ENCODE measurements at places on chromosomes 7 and 10.

DNA sequence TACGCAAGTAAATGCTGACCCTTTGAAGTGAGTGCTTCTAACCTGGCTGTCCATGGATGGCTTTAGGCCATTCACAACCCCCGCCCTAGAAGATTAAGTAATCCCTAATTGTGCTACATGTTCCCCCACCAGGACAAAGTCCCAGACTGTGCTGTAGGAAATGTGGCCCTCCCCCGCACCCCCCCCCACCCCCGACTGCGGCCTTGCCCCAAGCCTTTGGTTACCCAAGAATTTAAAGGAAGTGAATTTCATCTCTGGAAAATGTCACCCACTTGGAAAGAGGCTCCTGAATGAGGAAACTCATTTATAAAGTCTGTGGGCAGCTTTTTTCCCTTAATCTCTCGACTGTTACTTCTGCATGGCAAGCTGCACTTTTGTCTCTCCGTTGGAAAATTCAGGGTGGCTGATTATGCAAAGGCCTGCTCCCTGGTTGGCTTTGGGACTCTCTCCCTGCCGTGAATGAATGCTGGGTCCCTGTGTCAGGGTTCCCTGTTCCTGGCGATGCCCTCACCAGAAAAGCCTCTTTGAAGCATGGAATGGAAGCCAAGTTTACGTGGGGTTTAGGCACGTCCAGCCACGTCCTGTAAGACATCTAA lies 31.4 kb upstream of the AQP1 start:
- ATAC-seq: no peak

- ATAC-seq: no peak
Measured at GRCh38 chr10:121683816-121684215, 85.6 kb upstream of the FGFR2 start.

DNA sequence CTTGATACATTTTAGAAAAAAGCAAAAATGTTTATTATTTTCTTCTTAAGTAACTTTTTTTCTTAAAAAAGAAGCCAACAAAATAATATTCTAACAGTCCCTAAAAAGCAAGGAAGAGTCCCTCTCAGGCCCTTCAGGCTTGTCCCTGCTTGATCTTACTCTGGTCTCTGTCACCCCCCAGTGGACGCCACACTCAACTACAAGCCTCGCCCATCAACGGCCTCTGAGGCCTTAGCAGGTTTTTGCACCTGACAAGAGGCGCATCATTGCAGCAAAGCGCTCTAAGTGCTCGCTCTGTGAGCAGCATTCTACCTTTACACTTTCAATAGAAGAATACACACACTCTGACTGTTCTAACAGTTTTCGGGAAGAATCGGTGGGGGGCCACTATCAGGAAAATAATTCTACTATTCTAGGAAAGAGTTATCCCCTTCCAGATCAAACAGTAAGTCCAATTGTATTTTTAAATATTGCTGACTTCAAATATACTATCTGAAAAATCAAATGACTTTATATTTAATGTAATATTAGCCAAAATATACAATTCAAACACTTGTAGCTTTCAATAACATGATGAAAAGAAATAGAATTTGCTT lies 139.2 kb downstream of the USP6NL start:
- peak; percentile 74 for ATAC-seq

DNA sequence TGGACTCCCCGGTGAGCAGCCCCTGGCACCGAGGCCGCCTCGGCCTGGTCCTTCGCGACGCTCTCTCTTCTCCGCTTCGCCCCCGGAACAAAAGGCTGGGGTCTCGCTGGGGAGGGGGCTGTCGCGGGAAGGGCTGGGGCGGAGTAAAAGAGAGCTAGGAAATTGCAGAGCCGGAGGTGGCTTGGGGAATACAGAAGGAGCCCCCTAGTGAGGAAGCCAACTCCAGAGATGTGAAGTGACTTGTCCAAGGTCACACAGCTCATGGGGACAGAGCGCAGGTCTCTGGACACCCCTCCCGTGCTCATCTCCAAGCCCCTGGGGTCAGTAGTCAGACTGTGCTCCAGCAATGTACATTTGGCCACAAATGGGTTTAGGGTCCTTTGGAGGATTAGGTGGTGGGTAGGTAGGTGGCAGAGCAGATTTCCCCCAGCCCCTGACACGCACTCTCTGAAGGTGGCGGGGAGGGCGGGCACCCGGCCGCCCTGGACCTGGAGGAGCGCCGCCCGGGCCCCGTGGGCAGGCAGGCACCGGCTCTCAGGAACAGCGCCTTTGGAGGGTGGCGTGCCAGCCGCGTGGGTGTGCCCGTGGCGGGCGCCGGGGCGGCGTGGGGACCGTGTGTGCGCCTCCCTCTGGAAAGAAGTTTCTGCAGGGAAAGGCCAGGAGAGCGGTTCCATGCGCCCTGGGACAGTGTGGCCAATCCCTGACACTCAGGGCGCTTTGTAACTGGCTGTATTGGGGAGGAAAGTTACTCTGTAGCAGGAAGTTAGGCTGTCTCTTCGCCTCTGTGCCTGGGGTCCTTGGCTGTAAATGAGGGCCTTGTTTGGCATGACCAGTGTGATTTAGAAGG lies 910 bp downstream of the WIPF3 start:
- no peak for ATAC-seq

DNA sequence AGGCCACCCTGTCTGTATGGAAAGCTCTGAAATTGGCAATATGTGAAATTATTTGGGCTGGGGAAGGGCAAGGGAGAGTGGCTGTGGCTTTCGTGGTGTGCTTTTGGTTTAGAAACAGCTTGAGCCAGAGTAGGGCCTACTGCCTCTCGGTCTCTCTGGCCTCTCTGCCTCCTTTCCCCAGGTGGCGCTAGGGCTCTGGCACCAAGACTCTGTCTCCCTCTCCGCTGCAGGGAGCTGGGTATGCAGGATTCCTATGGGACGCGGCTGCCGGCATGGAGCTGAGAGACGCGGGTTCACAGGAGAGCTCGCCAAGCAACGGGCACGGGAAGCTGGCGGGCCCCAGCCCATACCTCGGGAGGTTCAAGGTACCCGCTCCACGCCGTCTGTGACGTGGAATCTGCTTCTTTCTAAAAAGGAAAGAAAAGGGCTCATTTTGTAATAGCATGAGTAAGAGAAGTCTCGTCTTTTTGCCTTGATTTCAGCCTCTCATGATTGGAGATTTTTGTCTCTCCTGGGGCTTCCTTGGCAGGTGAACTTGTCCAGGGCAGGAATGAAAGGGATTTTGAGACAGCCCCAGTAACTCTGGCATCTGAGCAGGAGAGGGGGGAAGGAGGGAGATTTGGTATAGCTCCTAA lies 105.1 kb upstream of the ANLN start:
- no peak for ATAC-seq

DNA sequence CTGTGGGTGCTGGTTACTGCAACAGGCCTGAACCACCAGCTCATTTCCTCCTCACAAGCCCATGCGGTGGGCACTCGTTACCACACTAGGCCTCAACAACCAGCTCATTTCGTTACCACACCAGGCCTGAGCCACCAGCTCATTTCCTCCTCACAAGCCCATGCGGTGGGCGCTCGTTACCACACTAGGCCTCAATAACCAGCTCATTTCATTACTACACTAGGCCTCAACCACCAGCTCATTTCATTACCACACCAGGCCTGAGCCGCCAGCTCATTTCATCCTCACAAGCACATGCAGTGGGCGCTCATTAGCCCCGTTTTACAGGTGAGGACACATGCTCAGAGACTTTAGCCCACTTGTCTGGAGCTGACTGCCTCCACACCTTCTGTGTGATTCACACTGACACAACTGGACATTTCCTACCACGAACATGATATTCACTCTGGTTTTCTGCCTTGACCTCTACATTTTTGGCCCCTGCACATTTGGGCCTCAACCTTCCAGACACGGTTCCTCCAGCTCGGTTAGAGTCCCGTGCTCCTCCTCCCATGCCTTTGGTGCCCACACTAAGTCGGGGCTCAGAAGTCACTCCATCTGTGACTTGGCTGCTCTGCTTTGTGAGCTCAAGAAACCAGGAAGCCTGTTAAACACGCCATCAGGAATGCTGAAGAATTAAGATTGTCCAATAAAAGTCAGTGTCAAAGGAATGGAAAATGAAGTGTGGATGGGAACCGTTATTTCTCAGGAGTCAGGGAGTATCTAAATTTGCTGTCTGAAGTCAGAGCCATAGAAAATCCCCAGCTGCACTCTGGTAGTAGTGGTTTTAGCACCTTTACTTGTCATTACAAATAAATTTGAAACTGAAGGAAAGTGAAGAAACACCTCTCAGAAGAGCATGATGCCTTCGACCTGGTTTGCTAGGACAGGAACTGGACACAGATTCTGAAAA lies 55.8 kb upstream of the LANCL2 start:
- peak; percentile 90 for ATAC-seq

DNA sequence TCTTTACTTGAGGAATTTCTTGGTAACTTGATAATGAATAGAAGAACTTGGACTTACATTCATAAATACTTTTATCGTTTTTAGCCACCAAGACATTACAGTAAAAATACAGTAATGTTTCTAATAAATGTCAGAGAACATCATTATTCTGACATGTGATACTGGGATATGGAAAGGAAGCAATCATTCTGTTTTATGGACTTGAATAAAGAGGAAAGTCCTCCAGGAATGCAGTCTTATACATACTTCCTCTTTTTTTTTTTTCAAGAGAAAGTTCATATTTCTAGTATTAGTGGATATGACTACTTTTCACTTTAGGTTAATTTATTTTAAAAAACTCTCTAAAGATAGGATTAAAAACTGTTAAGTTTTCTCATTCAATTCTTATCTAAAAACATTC lies 220.0 kb upstream of the SEMA3C start:
- ATAC-seq: no peak

DNA sequence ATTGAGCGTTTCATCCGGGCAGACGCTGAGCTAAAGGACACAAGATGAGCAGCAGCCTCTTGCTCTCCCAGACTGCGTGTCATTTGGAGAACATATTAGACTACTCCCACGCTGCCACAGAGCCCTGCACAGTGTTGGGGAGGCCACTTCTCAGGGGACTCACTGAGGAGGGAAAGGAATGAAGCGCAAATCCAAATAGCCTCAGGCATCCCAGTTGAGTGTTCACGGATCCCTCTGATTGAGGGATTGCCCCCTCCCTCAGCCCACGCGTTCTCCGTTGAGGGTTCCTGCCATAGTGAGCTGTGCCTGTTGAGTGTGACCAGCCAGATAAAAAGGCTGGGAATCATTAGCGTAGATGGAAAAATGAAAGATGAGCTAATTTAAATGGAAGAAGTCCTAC lies 563.4 kb downstream of the ACTR3B start:
- ATAC-seq: no peak

- ATAC-seq: no peak
Measured at GRCh38 chr7:16028636-16029035, 342.2 kb upstream of the MEOX2 start.

DNA sequence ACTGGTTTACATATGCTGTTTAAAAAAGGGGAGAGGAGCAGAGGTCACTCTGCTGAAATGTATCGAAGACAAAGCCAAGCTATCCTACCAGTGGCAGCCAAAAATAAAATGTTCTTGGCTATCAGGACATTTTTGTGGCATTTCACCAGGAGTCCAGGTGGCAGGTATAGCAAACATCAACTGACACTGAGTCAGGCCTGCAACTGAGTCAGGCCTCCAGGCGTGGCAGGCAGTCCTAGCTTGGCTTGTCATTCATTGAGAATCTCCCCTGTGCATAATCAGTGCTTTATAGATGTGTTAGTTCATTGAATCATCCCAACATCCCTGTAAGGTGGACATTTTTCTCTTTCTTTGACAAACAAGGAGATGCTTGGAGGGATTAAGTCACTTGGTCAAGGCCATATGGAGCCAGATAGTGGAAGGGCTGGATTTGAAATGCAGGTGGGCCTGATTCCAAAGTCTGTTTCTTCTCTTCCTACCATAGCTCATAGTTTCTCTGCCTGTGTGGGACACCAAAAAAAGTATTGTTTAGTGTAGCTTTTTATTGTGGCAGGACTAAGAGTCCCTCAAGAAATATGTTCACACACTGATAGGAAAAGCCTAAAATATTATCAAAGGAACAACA lies 4.3 kb downstream of the DYNC1I1 start:
- no peak for ATAC-seq

- no peak for ATAC-seq
Measured at GRCh38 chr7:45073031-45073785, 15.6 kb downstream of the NACAD start.

GRCh38 chr7:130091999-130092398 lies 21.7 kb downstream of the KLHDC10 start:
- ATAC-seq: no peak

- no peak for ATAC-seq
Measured at GRCh38 chr10:78868861-78869260, 199.9 kb upstream of the ZMIZ1 start.

- no peak for ATAC-seq
Measured at GRCh38 chr7:41134300-41135255, 568.3 kb downstream of the INHBA start.

- no peak for ATAC-seq
Measured at GRCh38 chr7:113813471-113813870, 105.3 kb downstream of the PPP1R3A start.

DNA sequence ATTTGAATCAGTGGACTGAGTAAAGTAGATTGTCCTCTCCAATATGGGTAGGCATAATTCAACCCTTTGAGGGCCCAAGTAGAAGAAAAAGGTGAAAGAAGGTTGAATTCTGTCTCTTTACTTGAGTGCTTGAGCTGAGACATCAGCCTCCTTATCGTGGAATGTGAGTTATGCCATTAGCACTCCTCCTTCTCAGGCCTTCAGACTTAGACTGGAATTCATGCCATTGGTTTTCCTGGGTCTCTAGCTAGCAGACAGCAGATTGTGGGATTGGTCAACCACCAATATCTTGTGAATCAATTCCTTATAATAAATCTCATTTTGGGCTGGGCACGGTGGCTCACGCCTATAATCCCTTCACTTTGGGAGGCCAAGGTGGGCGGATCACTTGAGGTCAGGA lies 89.2 kb downstream of the CUL2 start:
- ATAC-seq: no peak

DNA sequence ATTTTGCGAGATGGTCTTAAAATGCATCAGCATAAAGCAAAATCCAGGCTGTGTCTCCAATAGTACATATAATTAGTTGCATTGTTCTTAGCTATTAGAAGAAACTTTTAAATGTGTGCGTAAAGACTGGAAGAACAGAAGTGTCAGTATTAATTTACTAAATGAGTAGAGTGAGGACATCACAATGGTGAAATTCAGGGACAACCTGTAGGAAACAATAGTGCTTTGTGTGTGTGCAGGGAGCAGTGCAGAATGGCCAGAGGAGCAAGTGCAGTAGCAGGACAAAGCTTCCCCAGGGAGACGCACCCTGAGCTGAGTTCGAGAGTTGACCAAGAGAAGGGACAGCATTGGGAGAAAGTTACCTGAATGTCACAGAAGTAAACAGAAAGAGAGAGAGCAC lies 13.7 kb downstream of the ITGB8 start:
- no peak for ATAC-seq

DNA sequence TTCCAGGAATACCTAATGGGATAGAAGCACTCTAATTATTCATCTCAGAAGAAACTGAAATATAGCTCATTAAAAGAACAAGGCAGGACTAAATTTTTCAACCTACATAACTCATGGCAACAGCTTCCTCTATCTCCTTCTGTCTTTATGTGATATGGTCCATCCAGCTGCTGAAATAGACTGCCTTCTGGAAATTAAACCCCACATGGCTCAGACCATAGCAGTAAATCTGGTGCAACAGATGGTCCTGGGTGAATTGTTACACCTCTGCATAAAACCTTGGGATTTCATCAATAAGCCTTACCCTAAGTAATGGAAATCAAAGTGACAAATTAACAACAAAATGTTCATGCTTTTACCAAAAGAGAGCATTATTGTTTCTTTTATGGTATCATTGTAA lies 205.6 kb upstream of the CSTF2T start:
- ATAC-seq: no peak
